ENCODE measurements at places on chromosomes 6 and 20.

DNA sequence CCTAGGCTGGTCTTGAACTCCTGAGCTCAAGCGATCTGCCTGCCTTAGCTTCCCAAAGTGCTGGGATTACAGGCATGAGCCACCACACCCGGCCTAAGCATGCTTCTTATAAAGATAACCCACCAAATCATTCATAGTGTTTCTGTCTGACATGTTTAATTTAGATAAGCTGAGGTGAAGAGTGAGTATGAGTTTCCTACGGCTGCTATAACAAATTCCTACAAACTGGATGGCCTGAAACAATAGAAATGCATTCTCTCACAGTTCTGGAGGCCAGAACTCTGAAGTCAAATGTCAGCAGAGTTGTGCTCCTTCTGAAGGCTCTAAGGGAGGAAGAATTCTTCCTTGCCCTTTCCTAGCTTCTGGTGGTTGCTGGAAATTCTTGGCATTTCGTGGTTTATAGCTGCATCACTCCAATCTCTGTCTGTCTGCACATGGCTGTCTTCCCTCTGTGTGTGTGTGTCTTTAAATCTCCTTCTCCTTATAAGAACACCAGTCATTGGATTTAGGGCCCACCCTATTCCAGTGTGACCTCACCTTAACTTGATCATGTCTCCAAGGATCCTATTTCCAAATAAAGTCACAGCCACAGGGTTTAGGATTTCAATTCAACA is 29.9 kb downstream of the MAPK13 start:
- DNase-seq, result no peak

GRCh38 chr6:23600118-23600517 is 525.9 kb upstream of the NRSN1 start:
- DNase-seq, result no peak

GRCh38 chr6:17907406-17908229 is 79.8 kb downstream of the KIF13A start:
- DNase-seq, result no peak

GRCh38 chr6:127554435-127555006 is 22.5 kb upstream of the C6orf58 start:
- DNase-seq, result no peak

DNA sequence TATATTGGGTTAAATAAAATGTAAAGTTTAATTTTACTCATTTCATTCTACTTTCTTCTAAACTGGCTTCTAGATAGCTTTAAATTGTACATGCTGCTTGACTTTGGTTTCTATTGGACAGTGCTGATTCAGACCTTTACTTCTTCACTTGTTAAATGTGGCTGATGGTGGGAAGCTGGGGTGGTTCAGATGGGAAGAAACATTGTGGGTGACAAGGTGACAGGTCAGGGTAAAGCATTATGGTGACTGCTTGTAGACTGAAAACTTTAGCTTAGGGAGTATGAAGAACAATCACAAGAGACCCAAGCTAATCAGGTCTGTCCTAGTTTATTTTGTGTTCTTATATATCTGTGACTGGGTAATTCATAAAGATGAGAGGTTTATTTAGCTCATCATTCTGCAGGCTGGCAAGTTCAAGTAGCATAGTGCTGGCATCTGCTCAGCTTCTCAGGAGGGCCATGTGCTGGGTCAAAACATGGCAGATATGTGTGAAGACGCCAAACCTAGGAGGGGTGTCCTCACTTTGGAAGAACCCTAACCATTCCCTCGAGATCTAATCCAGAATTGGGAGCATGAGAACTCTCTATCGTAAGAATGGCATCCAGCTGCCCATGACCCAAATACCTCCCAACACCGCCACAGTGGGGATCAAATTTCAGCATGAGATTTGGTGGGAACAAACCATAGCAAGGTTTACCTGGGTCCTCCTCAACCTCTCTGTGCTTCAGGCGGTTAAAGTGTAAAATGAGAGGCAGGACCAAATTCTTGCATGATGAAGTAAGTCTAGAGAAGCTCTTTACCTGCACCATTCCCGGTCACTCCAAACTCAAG is 102.8 kb downstream of the FYN start:
- no peak for DNase-seq

DNA sequence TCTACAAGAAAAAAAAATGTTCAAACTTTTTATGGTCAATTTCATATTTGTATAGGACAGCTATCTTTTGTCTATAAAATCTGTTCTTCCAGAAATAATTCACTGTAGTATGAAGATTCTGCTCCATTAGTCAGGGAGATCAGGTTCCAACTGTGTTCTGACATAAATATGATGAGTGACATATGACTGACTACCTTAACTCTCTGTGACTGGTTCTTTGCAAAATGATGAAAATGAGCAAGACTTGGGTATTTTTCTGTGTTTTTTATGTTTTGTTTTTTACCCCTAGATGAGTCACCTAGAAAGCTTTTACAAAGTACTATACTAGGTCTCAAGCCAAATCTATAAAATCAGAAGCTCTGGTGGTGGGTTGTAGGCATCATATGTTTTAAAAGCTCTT is 229.6 kb downstream of the MMUT start:
- no peak for DNase-seq

DNA sequence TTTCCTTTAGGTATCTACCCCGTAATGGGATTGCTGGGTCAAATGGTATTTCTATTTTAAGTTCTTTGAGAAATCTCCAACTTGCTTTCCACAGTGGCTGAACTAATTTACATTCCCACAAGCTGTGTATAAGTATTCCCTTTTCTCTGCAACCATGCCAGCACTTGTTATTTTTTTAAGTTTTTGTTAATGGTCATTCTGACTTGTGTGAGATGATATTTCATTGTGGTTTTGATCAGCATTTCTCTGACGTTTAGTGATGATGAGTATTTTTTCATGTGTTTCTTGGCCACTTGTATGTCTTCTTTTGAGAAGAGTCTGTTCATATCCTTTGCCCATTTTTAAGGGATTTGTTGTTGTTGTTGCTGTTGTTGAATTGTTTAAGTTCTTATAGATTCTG is 871.1 kb downstream of the KIF16B start:
- no peak for DNase-seq
